ENCODE measurements at places on chromosomes 3 and 15. TPM values are rescaled to one million over a fixed set of nuclear protein-coding genes. Genes with fewer than 3 reads are reported as not detected.

DNA sequence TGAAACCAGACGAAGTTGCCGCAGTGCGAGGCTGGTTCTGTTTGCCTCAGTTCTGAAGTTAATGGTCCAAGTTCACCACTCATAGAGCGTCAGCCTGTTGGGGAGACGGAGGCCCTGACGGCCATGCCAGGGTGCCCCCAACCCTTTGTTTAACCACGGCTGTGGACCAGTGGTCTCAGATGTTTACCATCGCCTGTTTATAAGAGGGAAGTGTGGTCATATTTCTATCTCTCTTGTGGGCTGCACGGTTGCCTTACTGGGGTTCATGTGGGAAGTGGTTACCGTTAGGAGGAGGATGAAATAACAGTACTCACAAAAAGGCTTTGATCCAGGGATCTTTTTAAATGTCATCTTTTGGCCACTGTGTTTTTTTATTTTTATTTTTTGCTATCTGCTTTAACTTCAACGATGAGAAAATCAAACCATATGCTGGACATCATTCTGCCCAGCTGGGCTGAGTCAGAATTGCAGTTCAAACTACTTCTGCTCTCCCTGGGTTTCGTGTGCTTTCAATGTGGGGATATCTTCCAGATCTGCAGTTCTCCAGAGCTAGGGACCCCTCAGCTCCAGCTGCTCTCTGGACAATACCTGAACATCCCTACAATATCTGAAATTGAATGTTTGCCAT, 17.8 kb downstream of the SMAD3 start:
- peak; percentile 87 for DNase-seq

Gene CACNA2D2
- 0.23 TPM for total RNA-seq

DNA sequence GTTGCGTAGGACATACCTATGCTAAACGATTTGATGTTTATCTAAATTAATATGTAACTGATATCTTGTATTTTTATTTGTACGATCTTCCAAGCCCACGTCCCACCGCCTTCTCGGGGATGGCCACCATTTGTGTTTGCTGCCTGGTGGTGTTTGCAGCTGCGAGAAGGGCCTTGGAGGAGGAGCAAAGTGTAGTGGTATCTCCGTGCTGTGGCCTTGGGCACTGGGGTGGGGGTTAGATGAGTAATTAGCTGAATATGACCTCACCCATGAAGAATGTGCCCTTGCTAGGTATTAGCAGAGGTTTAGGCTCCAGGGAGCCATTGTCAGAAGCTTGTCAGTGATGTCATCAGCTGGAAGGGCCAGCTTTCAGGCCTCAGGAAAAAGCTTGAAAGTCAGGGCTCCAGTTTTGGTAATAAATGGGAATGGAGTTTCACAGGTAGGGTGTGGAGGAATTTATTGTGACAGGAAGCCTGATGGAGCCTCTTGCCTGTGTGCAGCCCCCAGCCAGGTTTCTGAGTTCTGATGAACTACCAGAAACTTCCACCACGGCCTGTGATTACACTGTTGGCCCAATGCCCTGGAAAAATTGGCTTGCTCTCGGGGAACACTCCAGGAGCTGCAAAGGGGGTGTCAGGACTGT, 41.0 kb downstream of the FLNB start:
- DNase-seq = no peak

DNA sequence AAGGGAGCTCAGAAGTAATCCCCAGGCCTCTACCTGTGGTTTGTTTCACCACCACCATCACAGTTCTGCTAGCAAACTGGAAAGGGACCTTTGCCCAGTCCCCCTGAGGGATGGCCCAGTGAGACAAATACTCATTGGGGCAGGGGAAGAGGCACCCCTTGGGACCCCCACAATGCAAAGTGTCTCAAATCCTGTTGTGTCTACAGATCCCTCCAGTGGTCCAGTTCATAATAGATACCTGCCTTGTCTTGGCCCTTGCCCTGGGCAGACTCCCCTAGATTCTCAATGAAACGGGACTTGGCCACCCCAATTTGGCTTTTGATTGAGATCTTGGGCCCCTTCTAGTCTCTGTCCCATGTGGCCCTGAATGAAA, 43.8 kb upstream of the RAB6B start:
- DNase-seq = no peak

GRCh38 chr3:191473661-191474198, 12.8 kb downstream of the PYDC2 start:
- DNase-seq = no peak

Gene NUP210
- 169 TPM for total RNA-seq

- no peak for DNase-seq
These were observed 848 bp upstream of the CADPS start for GRCh38 chr3:62876064-62876463.

DNA sequence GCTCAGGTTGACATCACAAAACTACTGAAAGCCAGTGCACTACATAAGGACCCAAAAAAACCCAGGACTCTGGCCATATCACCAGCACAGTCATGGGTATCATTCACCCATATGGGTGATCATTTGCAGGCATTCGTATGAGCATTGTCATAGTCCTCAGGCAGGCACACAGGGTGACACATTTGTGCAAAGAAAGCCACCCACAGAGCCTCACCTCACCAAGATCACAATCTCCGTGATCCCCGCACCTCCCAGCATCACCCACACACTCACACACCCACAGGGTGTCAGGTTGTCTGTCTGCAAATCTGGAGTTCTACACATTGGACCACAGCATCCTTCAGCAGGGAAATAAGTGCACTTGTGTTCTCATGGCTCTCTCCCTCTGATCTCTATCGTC, 166.0 kb upstream of the LPP start:
- peak; percentile 80 for DNase-seq

- DNase-seq = peak; percentile 32
These were observed 52.7 kb upstream of the SPESP1 start for GRCh38 chr15:68877626-68878025.

DNA sequence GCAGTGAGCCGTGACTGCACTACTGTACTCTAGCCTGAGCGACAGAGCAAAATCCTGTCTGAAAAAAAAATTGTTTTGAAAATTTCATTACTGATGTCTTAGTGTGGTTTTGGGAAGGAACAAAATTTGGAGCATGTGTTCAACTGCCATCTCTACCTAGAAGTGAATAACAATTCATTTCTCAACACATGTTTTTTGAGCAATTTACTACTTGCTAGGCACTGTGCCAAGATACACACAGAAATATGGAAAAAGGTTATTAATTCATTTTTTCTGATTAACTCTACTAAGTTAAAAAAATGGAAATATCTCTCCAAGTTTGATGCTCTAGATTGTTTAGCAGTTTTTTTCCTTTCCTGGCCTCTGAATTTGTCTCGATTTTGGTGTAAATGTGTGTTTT, 5.2 kb upstream of the TCF12 start:
- no peak for DNase-seq

DNA sequence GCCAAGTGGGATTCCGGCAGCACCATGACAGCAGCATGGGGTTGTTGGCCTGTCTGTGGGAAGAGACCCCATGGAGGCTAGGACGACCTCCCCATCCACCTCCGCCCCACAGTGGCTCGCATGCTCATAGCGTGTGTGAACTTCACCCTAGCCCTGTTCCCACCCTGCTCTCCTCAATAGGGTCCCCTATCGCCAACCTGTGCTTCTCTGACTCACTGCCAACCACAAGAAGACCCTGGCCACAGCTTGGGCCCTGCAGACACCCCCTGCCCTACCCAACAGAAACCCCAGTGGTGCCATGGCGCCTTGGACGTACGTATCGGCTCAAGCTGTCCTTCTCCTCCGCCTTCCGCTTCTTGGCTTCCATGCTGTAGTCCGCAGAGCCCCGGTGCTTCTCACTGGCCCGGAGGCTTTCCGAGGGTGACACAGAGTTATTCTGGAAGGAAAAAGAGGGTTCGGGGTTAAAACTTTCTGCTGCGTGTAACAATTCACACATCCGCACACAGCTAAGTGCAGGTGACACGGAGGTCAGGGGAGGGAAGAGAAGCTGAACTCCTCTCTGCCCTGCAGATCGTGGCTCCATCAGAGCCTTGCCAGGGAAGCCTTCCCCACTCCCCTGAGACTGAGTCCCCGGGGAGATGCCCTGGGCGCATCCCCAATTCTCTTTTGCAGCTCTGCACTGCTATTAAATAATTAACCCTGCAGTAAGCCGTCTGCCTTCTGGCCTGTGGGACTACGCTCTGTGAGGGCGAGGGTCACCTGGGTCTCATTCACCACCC, 37.3 kb downstream of the TLE3 start:
- no peak for DNase-seq

GRCh38 chr3:44228900-44229299, 12.8 kb upstream of the TOPAZ1 start:
- DNase-seq = no peak

- DNase-seq = no peak
These were observed 176.9 kb downstream of the STAC start for GRCh38 chr3:36557021-36557707.

- DNase-seq = no peak
These were observed 76.2 kb downstream of the TRIM42 start for GRCh38 chr3:140753865-140754754.

DNA sequence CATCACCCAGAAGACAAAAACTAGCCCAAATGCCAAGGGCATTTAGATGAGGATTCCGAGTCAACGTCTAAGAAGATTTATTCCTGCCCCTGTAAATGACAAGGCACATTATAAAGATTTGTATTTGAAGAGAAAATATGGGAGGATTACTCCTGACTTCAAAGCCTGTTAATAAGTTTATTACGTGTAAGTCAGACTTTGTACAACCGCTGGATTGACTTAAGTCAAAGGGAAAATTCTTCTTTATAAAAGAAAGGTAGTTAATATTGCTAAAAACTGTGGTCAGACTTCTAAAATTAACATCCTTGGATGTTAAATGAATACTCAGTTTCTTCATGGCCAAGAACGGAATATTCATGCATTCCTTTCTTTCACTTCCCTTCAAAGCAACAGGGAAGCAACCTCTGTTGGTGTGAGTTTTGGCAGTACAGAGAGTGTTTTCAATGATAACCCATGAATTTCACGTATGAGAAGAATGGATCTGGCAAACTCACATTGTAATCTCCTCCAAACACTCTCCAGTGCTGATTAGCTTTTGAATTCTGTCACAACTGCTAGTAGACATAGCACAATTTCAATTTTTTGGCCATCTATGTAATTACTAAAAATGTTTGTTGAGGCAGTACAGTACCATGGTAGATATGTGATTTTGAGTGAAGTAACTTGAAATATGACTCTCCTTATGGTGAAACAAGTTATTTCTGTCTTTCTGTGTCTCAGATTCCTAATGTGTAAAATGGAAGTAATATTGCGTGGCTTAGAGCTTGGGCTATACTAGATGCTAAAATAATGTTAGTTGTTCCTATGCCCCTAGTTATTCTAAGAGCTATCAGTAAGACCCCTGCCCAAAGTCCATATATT, 62.0 kb downstream of the PLD1 start:
- no peak for DNase-seq

GRCh38 chr3:182954553-182955235, 25.6 kb downstream of the DCUN1D1 start:
- DNase-seq = no peak

Gene STRA6
- not detected for total RNA-seq

DNA sequence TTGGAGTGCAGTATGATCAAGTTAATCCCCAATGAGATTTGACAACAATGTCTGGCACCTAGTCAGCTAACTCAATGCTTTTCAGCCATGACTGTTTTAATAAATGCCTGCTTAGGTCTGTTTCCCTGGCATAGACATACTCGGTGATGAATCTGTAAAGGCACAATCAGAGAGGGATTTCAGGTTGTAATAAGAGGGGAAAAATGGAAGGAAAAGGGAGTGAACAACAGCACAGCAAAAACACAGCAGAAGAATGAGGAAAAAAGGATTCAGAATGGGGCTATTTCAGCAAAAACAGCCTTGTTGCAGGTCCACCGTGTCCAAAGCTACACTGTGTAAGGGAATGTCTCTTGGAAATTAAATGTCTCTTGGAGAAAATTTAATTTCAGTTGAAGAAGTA, 19.3 kb upstream of the CHD2 start:
- DNase-seq = no peak

DNA sequence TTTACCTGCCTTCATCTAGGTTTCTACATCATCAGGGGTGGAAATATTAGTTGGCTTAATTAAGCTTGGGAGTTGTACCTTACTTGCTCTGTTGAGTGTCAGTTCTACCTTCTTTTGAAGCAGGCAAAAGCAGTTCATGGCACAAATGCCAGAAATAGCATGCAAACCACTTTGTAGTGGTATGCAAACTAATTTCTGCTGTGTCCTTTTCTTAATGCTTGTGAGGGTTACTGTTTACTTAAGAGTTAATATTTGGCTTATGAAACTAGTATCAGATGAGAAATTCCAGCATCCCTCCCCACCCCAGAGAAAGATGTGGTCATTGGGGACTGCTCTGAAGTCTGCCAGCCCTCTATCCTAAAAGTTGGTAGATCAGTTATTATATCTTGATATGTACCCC, 7.1 kb downstream of the ATP2C1 start:
- DNase-seq = no peak

DNA sequence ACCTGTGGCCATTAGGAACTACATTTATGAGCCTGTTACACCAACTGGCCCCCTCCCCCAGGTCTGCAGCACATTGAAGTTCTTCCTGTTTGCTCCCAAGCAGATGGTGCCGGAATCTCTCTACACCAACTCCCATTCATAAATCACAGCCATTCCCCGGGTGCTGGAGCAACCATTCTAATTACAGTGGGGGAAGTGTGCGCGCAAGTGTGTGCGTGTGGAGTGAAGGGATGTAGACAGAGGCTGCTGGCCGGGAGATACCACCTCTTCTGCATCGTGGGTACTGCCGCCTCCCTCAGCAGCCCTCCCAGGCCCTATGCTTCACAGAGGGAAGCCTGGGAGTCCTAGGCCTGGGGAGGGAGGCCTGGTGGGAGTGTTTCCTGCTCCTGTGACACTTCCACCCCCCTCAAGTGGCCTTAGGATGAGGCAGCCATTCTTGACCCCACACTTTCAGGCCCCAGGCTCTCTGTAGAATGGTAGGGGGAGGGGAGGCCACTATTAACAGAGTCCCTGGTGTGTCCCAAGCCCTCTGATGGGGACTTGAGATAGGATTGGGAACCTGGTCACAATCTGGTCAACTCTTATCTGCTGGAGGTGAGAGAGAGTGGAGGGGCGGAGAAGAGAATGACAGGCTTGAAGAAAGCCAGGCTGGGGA, 69.1 kb downstream of the MAGEF1 start:
- DNase-seq = no peak

DNA sequence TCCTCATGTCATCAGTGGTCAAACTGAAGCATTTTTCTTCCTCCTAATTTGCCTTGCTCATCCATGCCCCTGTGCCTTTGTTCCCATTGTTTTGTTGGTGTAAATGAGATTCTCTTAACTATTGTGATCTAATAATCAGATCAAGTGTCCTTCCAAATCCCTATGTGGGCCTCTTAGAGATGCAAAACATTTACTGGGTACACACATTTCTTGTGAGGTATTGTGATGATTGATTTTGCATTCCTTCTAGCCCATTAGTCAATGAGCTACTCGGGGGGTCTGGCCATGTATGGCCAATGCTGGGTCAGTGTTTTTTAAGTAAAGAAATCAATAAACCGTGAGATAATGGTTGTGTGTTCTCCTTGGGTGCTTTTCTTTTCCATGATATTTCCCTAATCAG, 580.4 kb downstream of the VGLL3 start:
- no peak for DNase-seq

All from activated CD4-positive, alpha-beta T cell treated with anti-CD3 and anti-CD28 coated beads, Interleukin-2, amount 10 ng/mL, durations not matched to agents 24 days and 14 days (primary cell).